ENCODE measurements at places on chromosomes 7 and 10. TPM values are rescaled to one million over a fixed set of nuclear protein-coding genes. Genes with fewer than 3 reads are reported as not detected.

- peaks cover 35% of the 10 kb centered on the region for H3K4me1 ChIP-seq
- peak; percentile 45 for DNase-seq
- H3K27ac ChIP-seq = no peak overlapping the region
- peaks cover 7% of the 10 kb centered on the region for H3K36me3 ChIP-seq
Measured at GRCh38 chr7:151243408-151244195, 4.9 kb downstream of the SMARCD3 start.

- peak overlapping the region; percentile 93 for H3K4me3 ChIP-seq
- no peaks in the 10 kb centered on the region for H3K27me3 ChIP-seq
- H3K27ac ChIP-seq = no peak overlapping the region
- no peak for DNase-seq
- peaks cover 8% of the 10 kb centered on the region for H3K36me3 ChIP-seq
- peaks cover 25% of the 10 kb centered on the region for H3K4me1 ChIP-seq
Measured at GRCh38 chr7:135210888-135211178, 493 bp downstream of the WDR91 start.

- H3K27me3 ChIP-seq = no peaks in the 10 kb centered on the region
- no peak overlapping the region for H3K27ac ChIP-seq
- DNase-seq = no peak
Measured at GRCh38 chr10:52578871-52579405, 193.6 kb downstream of the MBL2 start.

DNA sequence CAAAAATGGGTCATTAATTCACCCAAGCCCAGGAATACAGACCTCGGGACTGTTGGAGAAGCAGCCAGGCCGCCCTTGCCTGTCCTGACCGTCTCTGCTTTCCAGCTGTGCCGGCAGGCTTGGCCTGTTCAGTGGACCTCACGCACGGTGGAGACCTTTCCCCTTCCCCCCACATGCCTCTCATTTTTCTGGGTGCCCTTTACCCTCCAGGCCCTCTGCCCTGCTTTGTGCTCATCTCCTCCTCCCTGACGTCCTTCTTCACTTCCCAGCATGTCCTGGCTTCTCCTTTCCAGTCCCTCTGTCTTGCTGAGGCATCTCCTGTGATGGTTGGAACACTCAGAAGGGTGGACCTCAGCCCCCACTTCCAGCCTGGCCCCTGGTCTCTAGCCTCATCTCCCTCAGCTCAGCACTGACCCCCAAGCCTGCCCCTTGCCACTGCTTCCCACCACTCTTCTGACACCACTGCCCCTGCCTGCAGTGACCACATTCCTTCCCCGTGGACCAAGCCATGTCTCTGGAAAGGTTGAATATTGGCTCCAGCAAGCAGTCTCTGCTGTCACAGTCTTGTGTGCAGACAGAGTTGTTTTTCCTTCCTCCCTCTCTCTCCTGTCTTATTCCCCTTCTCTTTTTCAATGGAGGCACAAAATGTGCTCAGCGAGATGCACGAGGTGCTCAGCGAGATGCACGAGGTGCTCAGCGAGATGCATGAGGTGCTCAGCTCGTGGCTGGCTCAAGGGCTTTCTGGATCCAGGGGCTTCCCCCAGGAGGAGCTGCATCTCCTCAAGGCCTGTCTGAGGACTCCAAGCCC is 14.9 kb downstream of the BAG3 start:
- H3K4me1 ChIP-seq = peaks cover 59% of the 10 kb centered on the region
- peak overlapping the region; percentile 52 for H3K27ac ChIP-seq

GRCh38 chr10:69802424-69803161 is 887 bp downstream of the COL13A1 start:
- H3K4me1 ChIP-seq = peaks cover 11% of the 10 kb centered on the region
- H3K4me3 ChIP-seq = no peak overlapping the region
- H3K36me3 ChIP-seq = no peaks in the 10 kb centered on the region
- H3K27me3 ChIP-seq = peaks cover 43% of the 10 kb centered on the region

DNA sequence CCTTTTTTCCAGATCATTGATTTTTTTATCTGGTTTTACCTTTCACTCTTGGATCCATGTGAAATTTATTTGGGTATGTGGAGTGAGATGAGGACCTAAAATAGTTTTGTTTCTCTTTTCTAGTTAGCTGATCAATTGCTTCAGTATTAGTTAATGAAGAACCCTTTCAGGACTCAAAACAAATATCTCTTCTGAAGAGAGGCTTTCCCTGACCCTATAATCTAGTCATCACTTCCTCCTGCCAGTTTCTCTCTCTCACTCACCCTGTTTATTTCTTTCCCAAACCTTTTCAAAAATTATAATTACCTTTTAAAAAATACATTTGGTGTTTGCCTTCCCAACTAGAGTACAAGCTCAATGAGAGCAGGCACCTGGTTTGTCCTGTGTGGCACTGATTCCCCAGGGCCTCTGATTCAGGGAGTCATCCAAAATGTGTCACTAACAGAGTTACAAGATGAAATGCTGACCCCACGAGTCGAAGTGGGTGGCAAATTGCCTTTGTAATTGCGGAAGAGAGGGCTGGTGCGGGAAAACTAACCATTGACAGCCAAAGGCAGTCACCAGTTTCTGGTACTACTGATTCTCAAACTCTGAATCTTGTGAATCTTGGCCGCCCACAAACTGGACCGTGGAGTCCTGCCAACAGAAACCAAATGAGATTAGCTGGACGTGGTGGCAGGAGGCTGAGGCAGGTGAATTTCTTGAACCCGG is 2.4 kb downstream of the TMEM140 start:
- H3K4me1 ChIP-seq = peaks cover 66% of the 10 kb centered on the region
- H3K36me3 ChIP-seq = peaks cover 49% of the 10 kb centered on the region
- peak overlapping the region; percentile 16 for H3K27ac ChIP-seq
- H3K4me3 ChIP-seq = peak overlapping the region; percentile 83
- DNase-seq = no peak
- H3K27me3 ChIP-seq = no peaks in the 10 kb centered on the region

PNLIPRP2 gene
- total RNA-seq = not detected

FZD1 gene
- total RNA-seq = not detected

ARMH3 gene
- total RNA-seq = 18.8 TPM

PANK1 gene
- 2.5 TPM for total RNA-seq

PDK4 gene
- not detected for total RNA-seq

DNA sequence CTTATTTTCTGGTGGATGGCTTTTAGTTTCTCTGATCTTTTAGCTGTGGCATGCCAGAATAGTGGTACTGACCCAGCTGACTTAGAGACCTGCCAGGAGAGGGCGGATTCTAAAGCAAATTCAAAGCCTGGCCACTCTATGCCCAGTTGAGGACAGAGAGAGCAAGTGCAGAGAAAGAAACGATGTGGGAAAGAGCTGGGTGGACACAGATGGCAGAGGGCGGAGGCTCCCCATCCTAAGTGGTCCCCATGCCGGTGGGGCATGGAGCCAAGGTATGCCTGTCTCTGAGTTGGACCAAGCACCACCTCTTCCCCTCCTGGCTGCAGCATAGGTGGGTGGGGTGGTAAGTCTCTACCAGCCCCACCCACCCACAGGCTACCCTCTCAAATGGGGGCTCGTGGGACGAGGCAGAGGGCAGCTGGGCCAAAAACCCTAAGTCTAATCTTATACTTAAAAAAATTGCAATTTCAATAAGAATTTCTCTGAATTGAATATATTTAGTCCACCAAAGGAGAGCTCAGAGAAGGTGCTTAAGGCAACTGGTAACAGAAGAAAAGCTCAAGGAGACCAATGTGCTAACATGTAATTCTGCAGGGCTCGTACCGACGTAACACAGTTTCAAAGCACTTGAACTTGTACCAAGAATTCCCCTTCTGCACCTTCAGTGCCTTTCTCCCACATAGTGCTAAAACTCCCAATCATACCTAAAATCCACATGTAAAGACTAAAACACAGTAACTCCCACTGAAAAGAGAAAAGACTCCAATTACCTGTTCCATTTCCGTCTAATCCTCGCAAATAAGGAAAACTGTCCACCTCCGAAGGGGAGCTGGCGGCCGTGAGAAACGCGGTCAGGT is 85.7 kb upstream of the NMT2 start:
- H3K36me3 ChIP-seq = no peaks in the 10 kb centered on the region
- peak overlapping the region; percentile 77 for H3K4me3 ChIP-seq
- DNase-seq = no peak
- H3K4me1 ChIP-seq = peaks cover 23% of the 10 kb centered on the region
- peak overlapping the region; percentile 56 for H3K27ac ChIP-seq
- H3K27me3 ChIP-seq = no peaks in the 10 kb centered on the region

Data from activated CD4-positive, alpha-beta memory T cell treated with anti-CD3 and anti-CD28 coated beads for 36 hours (primary cell).